ENCODE measurements at places on chromosomes 7 and 10.

DNA sequence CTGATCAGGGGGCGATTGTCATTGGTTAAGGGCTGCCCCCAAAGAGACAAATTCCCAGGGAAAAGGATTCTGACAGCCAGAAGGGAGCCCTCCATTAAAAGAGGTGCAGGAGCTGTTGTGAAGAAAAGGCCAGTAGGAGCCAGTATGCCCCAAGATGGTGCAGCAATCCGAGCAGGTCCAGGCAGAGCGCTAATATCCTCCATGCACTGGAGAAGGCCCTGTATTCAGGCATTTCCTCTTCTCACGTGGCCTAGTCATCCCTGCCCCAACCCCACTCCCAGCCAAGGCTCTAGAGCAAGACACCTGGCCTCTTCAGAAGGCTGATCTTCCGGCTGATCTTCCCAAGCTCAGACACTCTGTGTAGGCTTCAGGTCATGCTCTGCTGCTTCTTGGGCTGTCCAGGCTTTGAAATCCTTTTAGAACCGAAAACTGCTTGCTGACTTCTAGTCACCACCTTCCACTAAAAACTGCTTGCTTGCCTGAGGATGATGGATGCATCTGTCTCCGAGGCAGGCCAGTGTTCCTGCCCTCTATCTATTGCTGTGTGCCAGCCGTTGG, 77.4 kb downstream of the CYP26A1 start:
- DNase-seq: no peak

DNA sequence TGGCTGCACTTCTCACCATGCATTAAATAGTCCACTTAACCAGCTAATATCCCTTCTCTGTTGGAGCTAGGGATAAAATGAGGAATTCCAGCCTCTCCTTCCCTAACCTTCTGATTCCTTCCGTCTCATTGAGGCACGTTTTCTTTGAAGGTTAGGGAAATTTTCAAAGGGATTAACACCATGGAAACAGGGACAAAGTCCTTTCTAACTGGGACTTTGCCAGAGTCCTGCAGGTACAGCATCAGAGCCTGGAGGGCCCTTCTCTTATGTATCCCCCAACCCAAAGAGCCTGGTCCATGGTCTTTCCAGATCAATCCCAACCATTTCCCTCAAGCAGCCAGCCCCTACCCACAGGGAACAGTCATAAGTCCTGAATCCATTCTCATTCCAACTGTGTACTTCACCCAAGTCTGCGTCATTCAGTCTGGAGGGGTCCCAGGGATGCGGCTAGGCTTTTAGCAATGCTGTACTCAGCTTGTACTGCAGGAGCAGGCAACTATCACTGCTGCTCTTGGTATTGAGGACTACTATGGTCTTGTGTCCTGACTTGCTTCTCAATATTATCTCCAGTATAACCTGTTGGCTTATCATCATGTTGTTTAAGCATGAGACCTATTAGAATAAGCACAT, 34.6 kb upstream of the CROT start:
- no peak for DNase-seq

GRCh38 chr7:131625817-131626372, 69.5 kb upstream of the PODXL start:
- peak; percentile 33 for DNase-seq

- no peak for DNase-seq
These were observed 695 bp downstream of the HSPA12A start for GRCh38 chr10:116741391-116742351.

- no peak for DNase-seq
These were observed 6.5 kb downstream of the COBL start for GRCh38 chr7:51310131-51310583.

GRCh38 chr10:35911233-35911632, 269.1 kb upstream of the FZD8 start:
- no peak for DNase-seq

DNA sequence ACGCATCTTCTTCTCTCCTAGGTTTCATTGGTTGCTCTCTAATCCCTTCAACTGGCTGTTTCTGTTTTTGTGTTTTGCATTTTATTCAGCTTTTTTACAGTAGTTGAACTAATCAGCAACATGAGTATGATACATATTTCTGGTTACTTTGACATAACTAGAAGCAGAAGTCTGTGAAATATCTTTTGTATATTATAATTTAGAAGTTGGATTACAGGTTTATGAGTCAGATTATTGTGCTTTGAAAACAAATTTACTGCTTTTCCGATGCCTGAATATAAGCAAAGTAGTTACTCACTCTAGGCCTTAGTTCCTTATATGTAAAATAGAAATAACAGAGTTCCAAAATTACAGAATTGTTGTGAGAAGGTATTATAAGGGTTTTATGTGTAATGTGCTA, 96.2 kb upstream of the MEOX2 start:
- DNase-seq: no peak

DNA sequence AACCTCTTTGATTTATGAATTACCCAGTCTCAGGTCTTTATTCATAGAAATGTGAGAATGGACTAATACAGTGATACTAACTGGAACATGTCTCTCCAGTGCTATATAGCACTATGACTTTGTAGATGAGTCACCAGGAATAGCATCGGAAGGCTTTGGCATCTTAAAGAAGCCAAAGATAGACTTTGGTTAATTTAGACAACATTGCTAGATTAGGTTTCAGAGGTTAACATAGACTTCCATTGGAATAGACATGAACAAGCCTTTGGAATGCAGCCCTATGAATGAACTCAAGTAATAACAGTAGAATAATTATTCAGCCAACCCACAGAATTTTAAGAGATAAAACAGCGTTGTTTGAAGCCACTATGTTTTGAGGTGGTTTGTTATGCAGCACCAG, 169.2 kb downstream of the HGF start:
- DNase-seq: no peak

DNA sequence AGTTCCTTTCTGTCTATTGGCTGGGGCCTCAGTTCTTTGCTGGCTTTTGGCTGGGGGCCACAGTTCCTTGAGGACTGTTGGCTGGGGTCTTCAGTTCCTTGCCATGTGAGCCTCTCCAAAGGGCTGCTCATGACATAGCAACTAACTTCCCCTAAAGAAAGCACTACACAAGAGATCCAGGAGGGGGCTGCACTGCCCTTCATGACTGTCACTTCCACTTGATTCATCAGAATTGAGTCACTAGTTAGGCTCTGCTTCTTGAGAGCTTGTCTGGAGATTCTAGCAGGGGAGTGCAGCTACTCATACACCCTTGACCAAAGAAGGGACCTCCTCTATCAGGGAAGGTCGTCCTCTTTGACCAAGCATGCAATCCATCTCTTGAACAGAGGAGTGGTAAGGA, 38.0 kb upstream of the MKX start:
- DNase-seq: peak; percentile 22

All from pulmonary artery endothelial cell (primary cell).